ENCODE measurements at places on chromosomes 6 and 20. TPM values are rescaled to one million over a fixed set of nuclear protein-coding genes. Genes with fewer than 3 reads are reported as not detected.

- H3K36me3 ChIP-seq: no peaks in the 10 kb centered on the region
- H3K27me3 ChIP-seq: no peaks in the 10 kb centered on the region
- no peak for DNase-seq
- no peaks in the 10 kb centered on the region for H3K4me1 ChIP-seq
- no peak overlapping the region for H3K4me3 ChIP-seq
These were observed 667.6 kb downstream of the KIF16B start for GRCh38 chr20:15905661-15906060.

GRCh38 chr20:41643504-41643938 is 25.3 kb upstream of the CHD6 start:
- no peaks in the 10 kb centered on the region for H3K36me3 ChIP-seq
- H3K4me1 ChIP-seq: no peaks in the 10 kb centered on the region
- no peaks in the 10 kb centered on the region for H3K27me3 ChIP-seq
- H3K27ac ChIP-seq: no peak overlapping the region
- no peak for DNase-seq

DNA sequence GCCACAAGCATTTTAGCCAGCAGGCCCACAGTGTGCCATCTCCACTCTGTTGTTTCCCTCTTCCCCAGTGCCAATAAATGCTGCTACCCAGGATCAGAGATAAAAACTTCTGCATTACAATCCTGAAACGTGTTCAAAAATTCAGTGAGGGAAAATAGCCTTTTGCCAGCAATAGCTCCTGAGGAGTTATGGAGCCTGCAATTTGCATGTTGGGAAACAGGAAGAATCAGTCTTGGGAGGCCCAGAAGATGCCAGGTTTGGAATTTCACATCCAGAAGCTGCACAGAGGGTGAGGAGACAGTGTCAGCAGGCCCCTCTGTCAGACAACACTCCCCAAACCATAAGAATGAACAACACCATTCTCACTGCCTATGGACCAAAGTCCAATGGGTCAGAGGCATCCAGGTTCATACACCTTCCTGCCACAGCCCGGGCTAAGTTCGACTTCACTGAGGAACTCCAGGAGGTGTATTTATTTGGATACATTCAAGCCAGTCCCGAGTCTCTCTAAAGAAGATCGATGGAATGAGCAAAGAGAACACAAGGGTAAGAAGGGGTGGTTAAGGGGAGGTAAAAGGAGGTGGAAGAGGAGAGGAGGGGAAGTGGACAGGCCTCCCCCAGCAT is 20.8 kb downstream of the RRBP1 start:
- H3K4me1 ChIP-seq: no peaks in the 10 kb centered on the region
- H3K36me3 ChIP-seq: peaks cover 38% of the 10 kb centered on the region
- H3K27me3 ChIP-seq: no peaks in the 10 kb centered on the region
- no peak overlapping the region for H3K4me3 ChIP-seq

DNA sequence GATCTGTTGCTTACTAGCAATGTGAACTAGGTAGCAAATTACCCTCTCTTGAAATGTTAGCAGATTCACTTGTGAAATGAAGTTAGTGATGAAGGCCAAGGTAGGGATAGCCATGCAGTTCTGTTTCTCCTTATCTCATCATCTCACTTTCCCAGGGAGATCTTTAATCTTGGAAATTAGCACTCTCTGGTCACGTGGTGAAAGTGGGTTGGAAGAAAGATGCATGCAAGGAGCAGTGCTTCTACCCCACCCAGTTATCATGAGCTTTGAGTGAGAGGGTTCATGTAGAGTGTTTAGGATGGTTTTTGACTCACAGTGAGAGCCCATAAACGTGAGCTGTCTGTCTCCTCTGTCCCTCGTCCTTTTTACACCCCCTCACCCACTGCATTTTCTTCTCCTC is 346.3 kb downstream of the QKI start:
- H3K27me3 ChIP-seq: no peaks in the 10 kb centered on the region
- H3K27ac ChIP-seq: no peak overlapping the region
- DNase-seq: no peak
- no peak overlapping the region for H3K4me3 ChIP-seq

DNA sequence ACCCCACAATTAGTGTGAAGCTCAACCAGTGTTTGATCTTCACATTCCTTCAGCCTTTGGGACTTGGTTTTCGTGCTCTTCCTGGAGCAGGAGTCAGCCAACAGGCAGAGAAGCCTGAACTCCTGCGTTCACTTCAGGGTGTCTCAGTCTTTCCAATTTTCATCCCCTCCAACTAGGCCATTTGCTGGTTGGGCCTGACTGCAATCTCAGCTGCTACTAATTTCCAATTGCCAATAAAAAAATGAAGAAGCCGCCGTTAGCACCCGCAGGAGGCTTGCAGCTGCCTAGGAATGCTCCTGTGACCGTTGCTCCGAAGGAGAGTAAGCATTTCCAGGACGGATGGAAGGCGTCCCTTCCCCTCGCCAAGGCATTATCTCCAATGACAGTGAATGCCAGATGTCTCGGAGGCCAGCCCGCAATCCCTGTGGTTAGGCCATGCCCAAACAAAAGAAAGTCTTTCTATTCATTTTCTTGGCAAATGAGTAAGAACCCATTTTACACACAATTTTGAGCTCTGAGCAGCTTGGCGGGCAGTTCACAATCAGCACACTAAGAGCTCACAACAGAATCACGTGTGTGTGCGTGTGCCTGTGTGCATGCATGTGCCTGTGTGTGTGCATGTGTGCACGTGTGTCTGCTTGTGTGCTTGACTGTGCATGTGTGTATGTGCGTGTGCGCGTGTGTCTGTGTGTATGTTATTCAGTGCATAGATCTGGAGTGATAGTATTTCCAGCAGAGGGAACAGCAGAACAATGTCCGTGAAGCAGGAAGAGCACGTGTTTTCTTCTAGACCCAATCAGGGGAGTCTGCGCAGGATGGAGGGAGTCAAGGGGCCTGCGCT is 301.2 kb downstream of the SMOC2 start:
- no peak overlapping the region for H3K27ac ChIP-seq
- H3K4me1 ChIP-seq: no peaks in the 10 kb centered on the region
- no peak for DNase-seq
- H3K4me3 ChIP-seq: no peak overlapping the region
- no peaks in the 10 kb centered on the region for H3K27me3 ChIP-seq

DNA sequence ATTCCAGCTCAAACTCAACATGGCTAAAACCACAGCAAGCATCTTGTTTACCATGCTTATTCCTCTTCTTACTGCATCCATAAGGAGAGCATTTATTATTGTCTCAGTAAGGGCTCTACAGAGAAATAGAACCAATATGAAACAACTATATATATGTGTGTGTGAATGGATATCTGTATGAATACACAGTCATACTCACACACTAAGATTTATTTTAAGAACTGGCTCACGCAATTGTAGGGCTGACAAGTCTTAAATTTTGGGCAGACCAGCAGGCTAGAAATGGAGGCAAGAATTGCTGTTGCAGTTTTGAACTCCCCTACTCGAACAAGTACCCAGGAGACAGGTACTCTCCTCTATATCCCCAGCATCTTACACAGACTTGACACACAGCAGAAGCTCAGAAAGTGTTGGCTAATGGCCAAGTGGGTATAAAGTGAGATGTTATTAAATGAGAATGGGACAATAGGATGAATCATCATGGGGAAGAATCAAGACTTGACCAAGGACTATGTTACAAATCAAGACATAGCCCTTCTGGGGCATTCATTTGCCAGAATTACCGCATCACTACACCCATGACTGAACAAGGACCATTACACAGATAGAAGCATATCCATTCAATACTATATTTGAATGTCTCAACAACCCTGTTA is 13.0 kb downstream of the ZHX3 start:
- no peaks in the 10 kb centered on the region for H3K36me3 ChIP-seq
- no peak overlapping the region for H3K27ac ChIP-seq
- no peak for DNase-seq

- DNase-seq: peak; percentile 90
- H3K4me1 ChIP-seq: peaks cover 10% of the 10 kb centered on the region
- no peaks in the 10 kb centered on the region for H3K36me3 ChIP-seq
These were observed 9.5 kb upstream of the HLA-DOA start for GRCh38 chr6:33018904-33019303.

GRCh38 chr20:63542031-63542559 is 4.9 kb upstream of the PTK6 start:
- H3K27me3 ChIP-seq: no peaks in the 10 kb centered on the region
- no peak overlapping the region for H3K27ac ChIP-seq
- peaks cover 11% of the 10 kb centered on the region for H3K4me1 ChIP-seq

DNA sequence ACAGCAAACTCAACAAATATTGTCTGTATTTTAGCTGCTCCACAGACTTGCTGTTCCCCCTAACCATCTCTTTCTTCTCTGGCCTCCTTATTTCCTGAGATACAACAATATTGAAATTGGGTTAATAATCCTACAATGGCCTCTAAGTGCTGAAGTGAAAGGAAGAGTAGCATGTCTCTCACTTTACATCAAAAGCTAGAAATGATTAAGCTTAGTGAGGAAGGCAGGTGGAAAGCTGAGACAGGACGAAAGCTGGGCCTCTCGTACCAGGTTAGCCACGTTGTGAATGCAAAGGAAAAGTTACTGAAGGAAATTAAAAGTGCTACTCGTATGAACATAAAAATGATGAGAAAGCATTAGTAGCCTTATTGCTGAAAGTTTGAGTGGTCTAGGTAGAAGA is 63.8 kb downstream of the ELOVL5 start:
- DNase-seq: no peak
- H3K27ac ChIP-seq: no peak overlapping the region
- peaks cover 7% of the 10 kb centered on the region for H3K4me1 ChIP-seq
- no peak overlapping the region for H3K4me3 ChIP-seq
- no peaks in the 10 kb centered on the region for H3K36me3 ChIP-seq
- no peaks in the 10 kb centered on the region for H3K27me3 ChIP-seq

DNA sequence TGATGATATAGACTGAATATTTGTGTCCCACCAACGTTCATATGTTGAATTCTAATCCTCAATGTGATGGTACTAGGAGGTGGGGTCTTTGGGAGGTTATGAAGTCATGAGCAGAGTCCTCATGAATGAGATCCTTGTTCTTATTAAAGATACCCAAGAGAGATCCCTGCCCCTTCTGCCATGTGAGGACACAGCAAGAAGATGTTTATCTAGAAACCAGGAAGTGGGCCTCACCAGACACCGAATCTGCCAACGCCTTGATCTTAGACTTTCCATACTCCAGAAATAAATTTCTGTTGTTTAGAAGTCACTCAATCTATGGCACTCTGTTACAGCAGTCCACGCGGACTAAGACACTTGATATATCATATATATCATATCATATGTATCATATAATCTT is 67.7 kb upstream of the GCM1 start:
- H3K4me1 ChIP-seq: no peaks in the 10 kb centered on the region
- no peak overlapping the region for H3K27ac ChIP-seq
- no peak overlapping the region for H3K4me3 ChIP-seq
- H3K36me3 ChIP-seq: no peaks in the 10 kb centered on the region

GRCh38 chr6:158292016-158292415 is 20.2 kb upstream of the TULP4 start:
- no peak for DNase-seq
- no peak overlapping the region for H3K27ac ChIP-seq
- H3K27me3 ChIP-seq: no peaks in the 10 kb centered on the region
- no peaks in the 10 kb centered on the region for H3K36me3 ChIP-seq

DNA sequence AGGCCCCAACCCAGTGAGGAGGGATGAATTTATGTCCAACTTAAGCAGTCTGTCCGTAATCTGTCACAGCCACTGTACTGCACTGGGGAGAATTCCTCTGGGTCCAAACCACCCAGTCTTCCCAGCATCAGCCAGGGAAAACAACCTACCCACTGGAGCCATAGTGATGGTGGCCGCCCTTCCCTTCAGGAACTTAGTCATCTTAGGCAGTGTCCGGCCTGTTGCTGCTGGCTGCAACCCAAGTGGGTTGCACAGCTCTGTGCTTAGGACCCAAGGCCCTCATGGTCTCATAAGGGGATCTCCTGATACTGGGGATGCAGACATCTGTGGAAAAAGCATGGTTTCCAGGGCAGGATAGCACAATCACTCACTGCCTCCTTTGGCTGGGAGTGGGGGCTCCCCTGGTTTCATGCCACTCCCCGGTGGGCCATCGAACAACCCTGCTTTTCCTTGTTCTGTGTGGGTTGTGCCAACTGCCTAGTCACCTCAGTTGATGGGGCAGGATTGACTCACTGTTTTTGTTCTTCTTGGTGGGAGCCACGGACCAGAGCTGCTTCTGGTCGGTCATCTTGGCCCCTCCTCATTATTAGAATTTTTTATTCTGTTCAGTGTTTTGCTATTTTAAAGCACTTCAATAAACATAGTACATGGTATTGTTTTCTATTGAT is 591.9 kb downstream of the DOK5 start:
- H3K4me3 ChIP-seq: no peak overlapping the region
- DNase-seq: no peak

GRCh38 chr6:66896415-66896814 is 1189.4 kb upstream of the EYS start:
- H3K4me3 ChIP-seq: no peak overlapping the region
- no peaks in the 10 kb centered on the region for H3K27me3 ChIP-seq
- DNase-seq: no peak
- no peak overlapping the region for H3K27ac ChIP-seq
- no peaks in the 10 kb centered on the region for H3K36me3 ChIP-seq

DNA sequence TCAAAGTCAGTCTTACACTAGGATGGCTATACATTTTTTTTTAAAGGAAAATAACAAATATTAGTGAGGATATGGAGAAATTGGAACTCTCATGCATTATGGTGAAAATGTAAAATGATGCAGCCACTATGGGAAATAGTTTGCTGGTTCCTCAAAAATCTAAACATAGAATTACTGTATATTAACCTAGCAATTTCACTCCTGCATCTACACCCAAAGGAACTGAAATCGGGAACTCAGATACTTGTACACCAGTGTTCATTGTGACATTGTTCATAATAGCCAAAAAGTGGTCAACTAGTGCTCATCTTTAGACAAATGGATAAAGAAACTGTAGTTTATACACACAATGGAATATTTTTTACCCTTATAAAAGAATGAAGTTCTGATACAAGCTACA is 110.7 kb downstream of the UTRN start:
- no peak overlapping the region for H3K4me3 ChIP-seq
- H3K27me3 ChIP-seq: no peaks in the 10 kb centered on the region
- no peak for DNase-seq
- H3K4me1 ChIP-seq: no peaks in the 10 kb centered on the region
- no peak overlapping the region for H3K27ac ChIP-seq

The PPP1R3G gene
- total RNA-seq: not detected

The MAP7 gene
- 16.5 TPM for total RNA-seq

The OSTM1 gene
- 29.1 TPM for total RNA-seq

The MEP1A gene
- total RNA-seq: 748 TPM

The HUS1B gene
- total RNA-seq: 10.7 TPM

The C20orf144 gene
- total RNA-seq: not detected

The OR2H2 gene
- total RNA-seq: not detected

The SOX18 gene
- not detected for total RNA-seq

The ULBP2 gene
- not detected for total RNA-seq

The ESR1 gene
- not detected for total RNA-seq

The GSTA3 gene
- total RNA-seq: not detected

The HTR1E gene
- not detected for total RNA-seq

The MAP3K5 gene
- total RNA-seq: 19.5 TPM
